ENCODE measurements at places on chromosomes 16 and 17.

DNA sequence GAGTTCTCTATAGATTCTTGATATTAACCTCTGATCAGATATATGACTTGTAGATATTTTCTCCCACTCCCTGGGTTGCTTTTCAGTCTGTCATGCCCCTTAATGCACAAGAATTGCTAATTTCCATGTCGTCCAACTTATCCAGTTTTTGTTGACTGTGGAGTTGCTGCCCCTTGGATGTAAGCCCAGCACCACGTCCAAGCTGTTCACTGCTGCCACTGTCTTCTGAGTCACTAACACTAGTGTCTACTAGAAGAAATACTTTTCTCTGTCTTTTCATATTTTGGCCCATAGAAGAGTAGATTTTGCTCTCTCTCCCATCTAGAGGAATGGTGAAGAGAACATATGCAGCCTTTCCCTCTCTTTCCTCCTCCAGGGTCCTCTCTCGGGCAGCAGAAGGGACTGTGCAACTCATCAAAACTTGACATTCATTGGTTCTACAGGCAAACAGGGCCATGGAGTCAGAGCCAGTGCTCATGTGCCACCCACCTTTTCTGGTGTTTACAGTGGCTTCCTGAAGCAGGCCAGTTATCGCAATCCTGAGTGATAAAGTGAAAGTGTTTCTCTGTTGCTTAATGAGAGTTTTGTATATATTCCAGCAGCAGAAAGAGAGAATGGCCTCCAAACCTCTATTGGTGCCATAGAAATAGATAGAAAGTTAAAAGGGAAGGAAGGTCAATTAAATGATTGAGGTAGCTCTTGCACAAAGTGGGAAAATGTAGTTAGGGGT is 22.6 kb upstream of the PMP22 start:
- no peak for DNase-seq

DNA sequence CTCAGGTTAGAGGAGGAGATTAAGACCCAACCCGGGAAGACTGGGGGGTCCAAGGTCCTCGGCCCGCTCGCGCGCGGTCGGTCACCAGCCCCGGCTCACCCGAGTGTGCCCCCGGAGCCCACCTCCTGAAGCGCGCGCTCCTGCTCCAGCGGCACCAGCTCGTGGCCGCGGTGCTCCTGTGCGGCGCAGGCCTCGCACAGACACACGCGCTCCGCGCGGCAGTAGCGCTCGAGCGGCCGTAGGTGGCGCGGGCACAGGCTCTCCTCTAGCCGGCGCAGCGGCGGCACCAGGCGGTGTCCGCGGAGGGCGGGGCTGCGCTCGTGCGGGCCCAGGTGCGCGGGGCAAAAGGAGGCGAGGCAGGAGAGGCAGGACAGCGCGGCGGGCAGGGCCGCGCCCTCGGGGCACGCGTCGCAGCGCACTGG is 618 bp downstream of the TRIM47 start:
- DNase-seq = no peak

DNA sequence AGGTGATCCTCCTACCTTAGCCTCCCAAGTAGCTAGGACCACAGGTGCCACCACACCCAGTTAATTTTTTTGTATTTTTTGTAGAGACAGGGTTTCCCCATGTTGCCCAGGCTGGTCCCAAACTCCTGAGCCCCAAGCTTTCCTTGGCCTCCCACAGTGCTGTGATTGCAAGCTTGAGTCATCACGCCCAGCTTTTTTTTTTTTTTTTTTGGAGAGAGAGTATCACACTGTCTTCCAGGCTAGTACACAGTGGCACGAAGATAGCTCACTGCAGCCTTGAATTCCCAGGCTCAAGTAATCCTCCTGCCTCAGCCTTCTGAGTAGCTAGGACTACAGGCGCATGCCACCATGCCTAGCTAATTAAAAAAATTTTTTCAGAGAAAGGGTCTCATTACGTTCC is 27.2 kb downstream of the HEATR9 start:
- DNase-seq = no peak

DNA sequence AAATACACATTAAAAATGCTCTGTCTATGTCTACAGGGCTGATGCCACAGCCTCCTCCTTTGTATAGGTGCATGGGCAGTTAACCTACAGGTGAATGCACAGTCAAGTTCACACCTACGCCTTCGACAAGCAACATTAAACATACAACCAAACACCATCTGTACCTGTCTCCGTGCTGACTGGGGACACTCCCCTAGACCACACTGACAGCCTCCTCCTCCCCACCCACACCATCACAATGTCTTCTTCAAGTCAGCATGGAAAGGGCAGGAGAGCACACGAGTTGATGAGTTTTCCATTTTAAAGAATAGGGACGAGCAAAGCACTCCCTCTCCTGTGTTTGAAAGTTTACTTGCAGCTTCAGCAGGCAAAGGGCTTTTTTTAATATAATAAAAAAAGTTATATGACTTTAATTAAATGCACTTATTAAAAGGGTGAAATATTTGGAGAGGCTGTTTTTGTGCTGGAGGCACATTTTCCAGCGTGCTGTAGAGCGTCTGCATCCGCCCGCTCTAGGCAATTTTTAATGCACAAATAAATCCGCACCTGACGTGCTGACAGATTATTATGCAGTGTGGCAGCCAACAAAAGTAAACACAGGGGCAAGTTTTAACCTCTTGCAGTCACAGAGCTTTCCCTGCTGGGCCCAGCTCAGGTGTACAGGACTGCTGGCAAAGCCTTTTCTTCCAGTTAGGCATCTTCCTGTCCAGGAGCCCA is 367.9 kb downstream of the SOX9 start:
- DNase-seq = peak; percentile 66

DNA sequence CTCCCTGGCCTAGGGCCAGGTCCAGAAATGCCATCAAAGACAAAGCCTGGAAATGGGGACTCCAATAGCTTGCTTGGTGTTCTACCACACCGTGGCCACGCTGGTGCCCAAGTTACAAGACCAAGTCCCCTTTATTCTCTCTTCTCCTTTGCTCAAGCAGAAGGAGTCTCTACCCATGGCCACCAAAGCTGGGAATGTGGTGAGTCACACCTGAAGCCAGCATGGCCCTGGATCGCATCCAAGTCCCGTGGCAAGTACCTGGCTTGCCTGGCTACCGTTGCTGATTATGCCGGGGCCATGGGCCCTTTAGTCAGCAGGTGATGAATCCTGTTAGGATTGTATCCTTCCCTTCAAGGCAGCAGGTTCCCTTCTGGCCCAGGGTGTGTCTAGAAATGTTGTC is 260.0 kb downstream of the HAPSTR1 start:
- DNase-seq = no peak

GRCh38 chr16:31508706-31509195 is 560 bp upstream of the RUSF1 start:
- DNase-seq = no peak

- DNase-seq = no peak
These were observed 27.8 kb upstream of the GHDC start for GRCh38 chr17:42221886-42222745.

- no peak for DNase-seq
These were observed 75.2 kb upstream of the METTL9 start for GRCh38 chr16:21524068-21524751.

DNA sequence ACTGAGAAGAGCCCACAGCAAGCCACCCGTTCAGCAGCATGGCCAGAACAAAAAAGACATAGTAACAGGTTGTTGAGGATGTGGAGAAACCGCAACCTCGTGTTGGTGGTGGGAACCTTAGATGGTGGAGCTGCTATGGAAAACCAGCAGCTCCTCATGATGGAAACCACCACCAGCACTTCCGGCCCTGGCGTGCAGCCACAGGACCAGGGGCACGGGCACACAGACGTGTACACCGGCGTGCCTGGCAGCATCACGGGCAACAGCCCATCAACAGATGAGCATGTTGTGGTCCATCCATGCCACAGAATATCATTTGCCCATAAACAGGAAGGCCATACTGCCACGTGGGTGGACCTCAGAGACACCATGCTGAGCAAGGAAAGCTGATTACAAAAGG is 11.9 kb downstream of the CTU2 start:
- no peak for DNase-seq

DNA sequence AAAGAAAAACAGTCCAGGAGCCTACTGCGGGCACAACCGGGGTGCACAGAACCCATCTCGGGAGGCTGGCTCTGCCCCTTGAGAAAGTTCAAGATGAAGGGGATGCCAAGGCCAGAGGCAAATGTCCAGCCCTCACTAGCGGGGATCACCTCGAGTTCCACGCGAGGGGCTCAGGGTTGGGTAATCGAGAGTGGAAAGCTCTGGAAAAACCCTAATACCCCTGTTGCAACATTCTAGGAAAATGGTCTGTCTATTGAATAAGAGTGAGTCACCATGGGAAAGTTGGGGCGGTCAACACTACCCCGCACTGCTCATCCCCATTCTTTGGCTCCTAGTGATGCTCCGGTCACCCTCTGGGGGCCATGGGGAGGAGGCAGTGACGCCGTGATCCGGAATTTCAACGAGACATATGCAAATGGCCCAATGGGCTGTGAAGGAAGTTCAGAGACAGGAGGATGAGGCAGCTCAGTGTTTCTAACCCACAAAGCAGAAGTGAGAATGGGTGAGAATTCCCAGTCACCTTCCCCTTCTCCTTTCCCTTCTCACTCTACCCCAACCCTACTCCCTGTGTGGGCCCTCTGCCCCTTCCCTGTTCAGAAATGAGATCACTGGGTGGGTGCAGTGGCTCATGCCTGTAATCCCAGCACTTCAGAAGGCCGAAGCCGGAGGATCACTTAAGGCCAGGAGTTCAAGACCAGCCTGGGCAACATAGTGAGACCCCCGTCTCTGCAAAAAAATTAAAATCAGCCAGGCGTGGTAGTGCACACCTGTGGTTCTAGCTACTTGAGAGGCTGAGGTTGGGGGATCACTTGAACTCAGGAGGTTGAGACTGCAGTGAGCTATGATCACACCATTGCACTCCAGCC is 22.4 kb downstream of the SOCS3 start:
- DNase-seq = no peak

- no peak for DNase-seq
These were observed 3.4 kb upstream of the WIPI1 start for GRCh38 chr17:68460715-68461114.

DNA sequence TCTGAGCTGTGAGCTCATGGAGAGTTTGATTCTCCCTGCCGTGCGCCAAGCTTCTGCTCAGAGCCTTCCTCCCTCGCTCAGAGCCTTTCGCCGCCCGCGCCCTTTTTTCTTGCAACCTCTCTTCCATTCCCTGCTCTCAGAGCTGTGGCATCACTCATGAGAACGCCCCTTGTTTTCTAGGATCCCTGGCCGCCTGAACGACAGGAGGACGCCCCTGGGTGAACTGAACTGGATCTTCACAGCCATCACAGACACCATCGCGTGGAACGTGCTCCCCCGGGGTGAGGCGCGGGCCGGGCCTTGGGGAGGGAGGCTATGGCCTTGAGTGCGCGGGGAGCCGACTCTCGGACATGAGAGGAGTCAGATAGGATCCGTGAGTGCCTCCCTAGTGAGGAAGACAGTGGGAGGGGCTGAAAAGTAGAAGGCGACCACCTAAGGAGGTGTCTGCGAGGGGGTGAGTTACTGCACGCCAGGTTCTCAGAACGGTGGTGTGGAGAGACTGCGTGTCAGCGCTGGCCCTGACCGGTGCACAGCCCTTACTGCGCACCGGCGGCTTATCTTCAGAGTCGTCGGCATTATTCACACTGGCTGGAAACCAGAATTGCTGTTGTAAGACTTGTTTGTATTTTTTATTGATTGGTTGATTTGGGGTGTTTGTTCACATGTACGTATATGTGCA is 169.5 kb upstream of the CHMP6 start:
- no peak for DNase-seq

- no peak for DNase-seq
These were observed 47.6 kb downstream of the MED13 start for GRCh38 chr17:62017496-62017895.

DNA sequence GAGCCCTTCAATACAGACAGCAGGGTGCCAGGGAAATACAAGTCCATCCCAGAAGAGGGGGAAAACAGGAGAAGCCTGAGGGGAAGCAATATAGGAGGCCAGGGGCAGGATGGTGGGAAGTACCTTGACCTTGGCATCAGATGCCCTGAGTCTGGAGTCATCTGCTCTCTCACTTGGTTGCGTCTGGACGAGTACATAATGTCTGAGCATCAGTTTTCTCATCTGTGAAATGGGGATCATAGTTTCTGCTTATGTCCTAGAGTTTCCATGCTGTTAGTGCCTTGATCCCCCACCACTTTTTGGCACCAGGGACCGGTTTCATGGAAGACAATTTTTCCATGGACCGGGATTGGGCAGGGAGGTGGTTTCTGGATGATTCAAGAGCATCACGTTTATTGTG is 2.3 kb downstream of the STAT5A start:
- DNase-seq = no peak

DNA sequence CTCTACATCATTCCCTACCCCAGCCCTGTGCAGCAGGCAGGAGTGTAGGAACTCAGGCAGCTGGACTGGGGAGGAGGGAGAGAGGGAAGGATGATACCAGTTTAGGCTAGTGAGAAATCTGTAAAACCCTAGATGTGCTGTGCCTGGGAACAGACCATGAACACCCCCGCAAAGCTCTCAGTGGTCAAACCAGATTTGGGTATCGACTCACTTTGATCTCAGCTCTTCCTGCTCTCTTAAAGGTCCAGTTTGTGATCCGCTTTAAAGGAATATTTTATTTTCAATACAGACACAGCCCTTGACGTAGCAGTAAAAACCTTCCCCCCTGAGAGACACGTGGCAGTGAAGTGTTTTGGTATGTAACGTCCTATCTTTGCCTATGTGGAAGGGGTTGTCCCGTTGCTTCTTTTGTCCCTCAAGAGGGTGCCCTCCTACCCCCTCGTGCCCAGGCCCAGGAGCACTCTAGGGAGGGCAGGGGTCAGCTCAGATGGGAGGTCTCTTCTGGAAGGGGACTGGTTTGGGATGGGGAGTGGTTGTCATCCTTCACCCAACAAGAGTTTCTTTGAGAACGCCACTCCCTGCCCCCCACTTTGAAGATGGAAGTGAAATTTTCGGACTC is 19.3 kb upstream of the TBX2 start:
- no peak for DNase-seq

DNA sequence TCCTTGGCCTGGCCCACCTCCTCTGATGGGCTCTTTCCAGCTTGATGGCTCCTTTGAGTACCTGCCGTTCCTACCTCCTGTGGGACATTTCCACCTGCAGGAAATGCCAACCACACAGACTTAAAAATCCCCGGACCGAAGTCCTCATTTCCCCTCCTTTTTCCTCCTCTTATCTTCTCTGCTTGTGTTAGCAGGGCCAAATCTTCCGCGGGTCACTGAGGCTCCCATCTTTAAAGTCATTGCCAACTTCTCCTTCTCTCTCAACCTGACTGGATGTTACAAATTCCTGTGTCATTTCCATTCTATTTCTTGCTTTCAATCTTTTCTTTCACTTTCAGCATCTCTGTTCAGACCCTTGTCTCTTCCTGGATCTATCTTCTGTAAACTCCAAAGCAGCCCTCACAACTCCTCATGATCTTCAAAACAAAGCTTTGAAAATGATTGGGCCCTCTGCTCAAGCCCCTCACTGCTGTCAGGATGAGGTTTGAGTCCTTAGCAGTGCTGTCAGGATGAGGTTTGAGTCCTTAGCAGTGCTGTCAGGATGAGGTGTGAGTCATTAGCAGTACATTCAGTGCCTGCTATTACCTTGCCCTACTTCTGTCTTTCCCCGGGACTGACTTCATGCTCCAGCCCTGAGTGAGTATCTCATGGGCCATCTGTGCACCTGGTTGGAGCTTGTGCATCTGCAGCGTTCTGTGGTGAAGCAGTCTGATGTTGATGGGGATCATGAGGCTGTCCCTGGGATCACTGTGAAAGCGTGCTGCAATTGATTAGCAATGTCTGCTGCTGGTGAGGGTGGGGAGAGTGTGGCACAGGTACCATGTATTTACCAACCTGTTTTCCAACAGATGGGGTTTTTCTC is 100.1 kb downstream of the IRF8 start:
- DNase-seq = no peak

GRCh38 chr16:11360641-11361373 is 15.5 kb downstream of the RMI2 start:
- DNase-seq = no peak
